HEK293T (cell line): ENCODE measurements at places on chromosomes 4 and X.
A peak's percentile ranks its signal among the peaks of the same experiment; 100 is the strongest.

DNA sequence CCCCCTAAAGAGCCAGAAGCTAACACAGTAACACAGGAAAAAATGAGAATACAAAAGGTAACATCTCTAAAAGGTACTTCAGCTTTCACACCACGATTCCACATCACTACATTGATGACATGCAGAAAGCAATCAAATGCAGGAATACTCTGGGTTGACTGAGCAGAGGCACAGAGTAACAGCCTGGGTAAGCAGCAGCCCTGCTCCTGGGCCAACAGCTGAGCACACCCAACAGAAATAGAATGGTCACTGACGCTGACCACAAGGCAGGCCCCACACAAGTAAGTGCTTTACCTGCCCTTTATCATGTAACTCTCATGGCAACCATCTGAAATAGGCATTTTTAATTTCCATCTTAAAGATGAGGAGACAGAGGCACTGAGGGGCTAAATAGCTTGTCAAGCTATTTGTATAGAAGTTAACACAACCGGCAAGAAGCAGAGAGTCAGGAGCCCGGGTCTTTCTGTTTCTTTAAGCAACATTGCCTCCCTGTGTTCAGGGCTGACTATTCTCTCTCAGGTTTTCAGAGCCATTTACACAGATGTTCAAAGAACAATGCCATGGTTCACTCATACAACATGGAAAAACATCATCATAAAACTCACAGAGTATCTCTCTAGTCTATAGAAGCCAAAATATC is 168.9 kb downstream of the ZNF674 start:
- DNase-seq = peak; percentile 22

DNA sequence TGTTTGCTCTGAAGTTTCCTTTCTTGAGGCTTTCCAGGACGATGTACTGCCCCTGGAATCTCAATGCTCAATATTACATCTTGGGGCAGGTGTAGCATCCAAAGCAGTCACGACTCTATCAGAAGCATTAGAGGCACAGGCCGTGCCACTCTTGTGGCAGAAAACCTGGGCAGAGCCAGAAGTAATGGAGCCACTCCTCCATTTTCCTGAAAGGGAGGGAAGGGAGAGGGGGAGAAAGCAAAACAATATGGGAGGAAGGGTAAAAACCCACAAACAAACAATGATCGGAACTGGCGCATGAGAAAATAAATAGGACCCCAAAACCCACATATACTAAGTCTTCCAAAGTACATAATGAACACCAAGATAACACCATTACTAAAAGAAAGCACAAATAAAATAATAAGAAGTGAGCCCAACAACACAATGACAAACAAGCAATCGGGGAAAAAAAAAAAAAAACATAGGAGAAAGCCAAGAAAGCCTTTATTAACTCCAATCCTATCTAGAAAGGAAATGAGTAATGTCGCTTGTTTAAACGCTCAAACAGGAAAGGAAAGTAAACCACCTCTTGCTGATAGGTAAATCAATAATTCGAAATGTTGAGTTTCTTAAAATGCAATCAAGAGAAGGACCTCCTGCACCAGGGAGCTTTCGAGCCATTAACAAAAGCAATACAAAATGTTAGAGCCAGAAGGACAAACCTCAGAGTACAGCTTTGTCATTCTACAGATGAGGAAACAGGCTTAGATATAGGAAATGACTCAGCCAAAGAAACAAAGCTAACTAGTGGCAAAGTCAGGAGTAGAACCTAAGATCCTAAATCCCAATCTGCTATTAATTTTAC is 117.4 kb downstream of the ATRX start:
- DNase-seq = no peak

DNA sequence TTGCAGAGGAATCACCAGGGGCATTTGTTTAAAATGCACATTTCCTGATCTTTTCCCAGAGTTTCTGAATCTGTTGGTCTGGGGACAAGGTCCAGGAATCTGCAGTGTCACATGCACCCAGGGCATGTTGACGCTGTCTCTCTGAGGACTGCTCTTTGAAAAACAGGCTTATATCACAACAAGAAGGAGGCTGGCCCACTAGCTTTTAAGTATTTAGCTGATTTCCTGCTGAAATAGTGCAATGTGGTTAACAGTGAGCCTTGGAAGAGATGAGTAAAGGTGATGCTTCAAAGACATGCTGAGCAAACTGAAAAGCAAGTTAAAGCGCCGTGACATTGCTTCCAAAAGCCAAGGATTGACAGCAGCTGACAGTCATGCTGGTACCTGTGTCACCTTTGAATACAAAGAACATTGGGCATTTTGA is 18.6 kb upstream of the SEPSECS start:
- no peak for DNase-seq

DNA sequence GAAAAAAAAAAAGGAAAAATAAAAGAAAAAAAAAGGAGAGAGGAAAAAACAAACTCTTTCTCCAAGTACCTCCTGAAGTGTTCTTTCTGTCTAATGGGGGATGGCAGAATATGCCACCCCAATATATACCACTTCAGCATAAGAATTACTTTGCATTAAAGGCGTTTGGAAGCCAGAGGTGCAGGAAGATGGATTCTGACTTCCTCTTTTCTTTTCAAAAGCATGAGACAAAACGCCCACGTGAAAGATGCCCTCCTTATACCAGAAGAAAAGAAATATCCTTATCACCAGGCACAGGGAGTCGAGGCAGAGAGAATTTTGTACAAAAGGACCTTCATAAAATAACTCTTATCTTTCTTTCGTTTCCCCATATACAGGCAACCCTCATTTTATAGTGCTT is 40.9 kb downstream of the COX18 start:
- no peak for DNase-seq

- no peak for DNase-seq
These were observed 31.3 kb downstream of the MAP7D3 start for GRCh38 chrX:136219893-136220292.

DNA sequence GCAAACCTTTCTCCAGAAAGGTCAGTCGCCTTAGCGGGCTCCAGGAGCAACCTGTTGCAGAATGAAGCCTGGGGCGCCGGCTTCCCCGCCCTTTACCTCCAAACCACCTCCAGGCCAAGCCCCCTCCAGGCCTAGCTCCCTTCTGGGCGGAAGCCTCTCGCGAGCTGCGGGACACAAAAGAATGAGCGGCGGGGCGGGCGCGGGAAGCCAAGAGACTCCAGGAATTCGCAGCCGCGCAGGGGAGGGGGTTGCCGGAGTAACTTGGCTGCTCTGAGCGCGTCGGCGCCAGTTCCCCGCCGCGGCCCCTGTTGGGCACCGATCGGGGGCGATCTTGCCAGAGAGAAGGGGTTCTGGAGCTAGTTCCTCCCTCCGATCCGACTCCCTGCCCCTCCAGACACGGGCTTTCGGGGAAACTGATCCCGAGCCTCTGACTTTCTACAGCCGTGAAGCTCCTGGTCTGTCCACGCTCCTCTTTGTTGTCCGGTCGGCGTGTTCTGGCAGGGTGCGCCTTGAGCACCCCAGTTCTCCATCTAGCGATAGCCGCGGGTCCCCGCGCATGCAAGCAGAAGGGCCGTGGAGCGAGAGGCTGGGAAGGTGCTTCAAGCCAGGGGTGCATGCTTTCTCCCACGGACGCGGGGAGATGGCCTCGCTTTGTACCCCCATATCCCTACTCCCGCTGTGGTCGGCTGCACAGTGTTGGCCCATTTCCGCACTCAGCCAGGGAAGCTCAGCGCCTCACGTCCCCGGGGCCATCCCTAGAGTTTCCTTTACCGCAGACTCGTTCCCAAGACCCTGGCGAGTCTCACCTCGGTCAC is 1.2 kb downstream of the PROM1 start:
- peak; percentile 15 for DNase-seq

DNA sequence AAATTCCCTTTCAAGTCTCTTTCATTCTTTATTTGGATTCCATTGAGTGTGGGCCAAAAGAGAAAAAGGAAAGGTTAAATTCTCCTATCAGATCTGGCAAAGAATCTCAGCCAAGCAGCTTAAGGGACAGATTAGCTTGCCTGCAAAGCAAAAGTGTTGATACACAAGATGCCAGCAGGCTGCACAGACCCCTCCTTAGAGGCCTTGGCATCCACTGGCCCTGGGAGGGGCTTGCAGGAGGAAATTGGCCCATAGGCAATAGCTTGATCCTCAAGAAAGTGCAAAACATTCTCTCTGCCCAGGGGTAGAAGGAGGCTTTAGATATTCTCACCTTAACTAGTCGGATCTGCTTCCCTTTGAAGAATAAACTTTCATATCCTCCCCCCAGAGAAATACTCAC is 300.4 kb upstream of the CPEB2 start:
- no peak for DNase-seq

DNA sequence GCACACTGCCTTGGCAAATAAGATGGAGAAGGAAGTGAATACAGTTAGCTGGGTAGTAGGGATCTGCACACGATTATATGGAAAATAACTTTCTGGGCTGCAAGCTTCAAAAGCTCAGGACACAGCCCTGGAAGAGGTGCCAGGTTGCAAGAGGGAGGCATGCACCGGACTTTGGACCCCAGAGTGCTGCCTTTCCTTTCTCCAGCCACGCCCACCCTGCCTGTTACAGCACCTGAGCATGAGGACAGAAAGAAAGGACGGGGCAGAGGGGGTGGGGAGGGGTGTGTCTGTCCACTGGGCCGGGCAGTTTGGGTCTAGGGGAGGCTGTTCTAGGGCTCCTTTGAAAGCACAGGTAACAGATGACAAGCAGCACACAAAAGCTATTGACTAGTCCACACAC is 152.8 kb downstream of the ENPP6 start:
- DNase-seq = no peak

- no peak for DNase-seq
These were observed 14.5 kb upstream of the ETNPPL start for GRCh38 chr4:108777388-108777787.

GRCh38 chr4:155684892-155685541 is 18.4 kb downstream of the GUCY1A1 start:
- DNase-seq = no peak

- DNase-seq = peak; percentile 26
These were observed 118.3 kb upstream of the ATOH1 start for GRCh38 chr4:93710101-93710846.

- DNase-seq = no peak
These were observed 92.2 kb downstream of the TBL1X start for GRCh38 chrX:9557091-9557490.

DNA sequence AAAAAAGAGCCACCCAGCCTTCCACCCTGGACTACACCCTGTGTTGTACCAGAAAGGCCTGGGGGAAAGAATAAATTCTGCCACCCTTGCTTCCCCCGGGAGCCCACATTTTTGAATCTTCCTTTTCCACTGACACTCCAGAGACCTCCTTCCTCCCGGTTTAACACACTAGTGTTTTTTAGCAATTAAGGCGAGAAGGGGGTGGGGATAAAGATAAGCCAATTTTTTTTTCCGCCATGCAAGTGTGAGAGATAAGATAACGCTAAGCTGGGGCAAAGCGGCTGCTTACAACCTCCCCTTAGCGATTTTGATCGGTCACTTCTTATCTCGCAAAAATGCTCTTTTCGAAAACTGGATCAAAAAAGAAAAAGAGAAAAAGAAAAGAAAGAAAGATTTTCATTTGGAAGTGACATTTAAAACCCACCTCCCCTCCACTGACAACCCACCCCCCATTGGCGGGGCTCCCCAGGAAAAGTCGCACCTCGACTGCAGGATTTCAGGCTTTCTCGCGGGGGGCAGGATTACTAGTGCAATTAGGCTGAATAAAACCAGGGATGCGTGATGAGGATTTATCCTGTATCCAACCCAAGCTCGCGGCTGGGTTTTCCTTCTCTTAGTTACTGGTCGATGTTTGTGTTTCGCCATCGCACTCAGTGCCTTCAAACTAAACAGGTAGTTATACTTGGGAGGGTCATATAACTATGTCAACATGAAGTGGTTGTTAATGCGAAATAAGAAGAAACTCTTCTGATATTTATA is 6.0 kb upstream of the BCOR start:
- DNase-seq = no peak

- no peak for DNase-seq
These were observed 59.1 kb downstream of the ANXA3 start for GRCh38 chr4:78610546-78611214.

DNA sequence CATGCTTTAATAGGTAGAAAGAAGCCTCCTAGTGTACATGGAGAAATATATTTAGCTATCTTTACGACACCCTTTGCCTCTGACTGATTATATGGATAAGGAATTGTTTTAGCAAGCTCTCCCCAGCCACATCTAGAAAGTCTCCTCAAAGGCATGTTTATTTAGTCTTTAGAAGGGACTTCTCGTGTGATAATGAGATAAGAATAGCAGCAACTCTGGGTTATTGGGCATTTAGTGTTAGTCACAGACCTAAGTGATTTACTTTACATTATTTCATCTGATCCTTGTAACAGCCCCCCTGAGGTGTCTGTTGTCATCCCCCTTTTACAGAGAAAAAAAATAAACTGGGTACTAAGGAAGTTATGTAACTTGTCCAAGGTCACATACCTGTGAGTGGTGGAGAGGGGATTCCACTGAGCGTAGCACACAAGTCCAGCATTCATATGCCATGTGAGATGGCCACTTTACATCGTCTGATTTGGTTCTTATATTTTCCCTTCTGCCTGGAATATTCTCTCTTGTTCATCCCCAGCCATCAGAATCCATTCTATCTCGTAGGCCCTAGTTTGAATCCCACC is 77.7 kb downstream of the TSPAN7 start:
- DNase-seq = no peak

- no peak for DNase-seq
These were observed 27.7 kb downstream of the DMP1 start for GRCh38 chr4:87677731-87678130.

GRCh38 chrX:76428243-76429130 is 977 bp downstream of the MAGEE1 start:
- no peak for DNase-seq

DNA sequence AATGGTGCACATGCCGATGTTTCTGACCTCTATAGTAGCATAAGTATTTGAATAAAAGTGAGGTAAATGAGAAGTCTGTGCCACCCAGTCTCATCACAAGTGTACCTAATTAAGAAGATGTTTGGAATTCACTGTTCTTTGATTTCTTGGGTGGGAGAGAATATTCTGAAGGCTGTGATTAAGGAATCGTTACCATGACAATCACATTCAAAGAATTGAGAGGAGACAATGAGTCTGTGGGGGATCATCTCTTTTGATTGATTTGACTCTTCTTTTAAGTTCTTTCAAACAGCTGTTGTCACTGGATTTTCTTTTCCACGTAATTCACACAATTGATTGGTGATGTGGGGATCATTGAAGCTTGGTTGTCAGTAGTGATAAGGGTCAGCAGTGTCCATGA is 18.1 kb downstream of the FHL1 start:
- no peak for DNase-seq

DNA sequence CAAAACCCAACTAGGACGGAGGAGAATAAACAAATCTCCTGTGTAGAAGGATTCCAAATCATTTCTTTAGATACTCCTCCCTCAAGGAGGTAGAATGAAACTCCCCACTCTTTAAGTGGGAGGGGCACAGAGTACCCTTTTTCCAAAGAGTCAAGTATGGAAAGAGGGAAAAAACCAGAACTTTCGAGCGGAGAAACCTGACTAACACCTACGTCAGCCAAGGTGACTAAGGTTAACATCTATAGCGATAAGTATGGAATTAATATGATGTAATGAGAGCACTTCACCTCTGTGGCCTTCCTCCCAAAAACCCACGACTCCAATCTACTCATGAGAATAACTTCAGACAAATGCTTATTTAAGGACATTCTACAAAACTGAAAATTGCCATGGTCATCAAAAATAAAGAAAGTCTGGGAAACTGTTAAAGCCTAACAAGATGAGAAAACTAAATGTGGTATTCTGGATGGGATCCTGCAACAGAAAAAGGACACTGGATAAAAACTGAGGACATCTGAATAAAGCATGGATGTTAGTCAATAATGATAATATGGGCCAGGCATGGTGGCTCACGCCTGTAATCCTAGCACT is 157.0 kb upstream of the MAP3K15 start:
- DNase-seq = no peak

GRCh38 chrX:10050481-10050880 is 83.3 kb downstream of the CLDN34 start:
- no peak for DNase-seq
